ENCODE measurements at places on chromosomes 3 and 15. TPM values are rescaled to one million over a fixed set of nuclear protein-coding genes. Genes with fewer than 3 reads are reported as not detected.

KBTBD13 gene
- total RNA-seq: not detected

NSUN3 gene
- total RNA-seq: 16.4 TPM

GOLGA8J gene
- not detected for total RNA-seq

UNC13C gene
- total RNA-seq: 0.81 TPM

ITIH3 gene
- total RNA-seq: under 0.01 TPM

IQCF5 gene
- total RNA-seq: not detected

DTWD1 gene
- total RNA-seq: 12.5 TPM

CTXND1 gene
- not detected for total RNA-seq

DNAJA4 gene
- total RNA-seq: 0.65 TPM

HYAL1 gene
- 0.90 TPM for total RNA-seq

SOX2 gene
- not detected for total RNA-seq

SNTN gene
- total RNA-seq: not detected

NEO1 gene
- total RNA-seq: 26.2 TPM

DNAH1 gene
- total RNA-seq: 3.4 TPM

HESX1 gene
- 2.4 TPM for total RNA-seq

RAB6B gene
- total RNA-seq: 0.36 TPM

ADAMTSL3 gene
- 2.0 TPM for total RNA-seq

WDR93 gene
- 0.49 TPM for total RNA-seq

TMEM115 gene
- total RNA-seq: 47.9 TPM

TGM4 gene
- not detected for total RNA-seq

GRAMD2A gene
- 0.63 TPM for total RNA-seq

ALPK3 gene
- total RNA-seq: 0.18 TPM

VWA5B2 gene
- 0.72 TPM for total RNA-seq

MESP1 gene
- 0.49 TPM for total RNA-seq

ASB14 gene
- total RNA-seq: not detected

SCAANT1 gene
- total RNA-seq: not detected

MYO5C gene
- total RNA-seq: 0.36 TPM

TMCO5A gene
- 0.49 TPM for total RNA-seq

HTR3E gene
- not detected for total RNA-seq

P2RY1 gene
- total RNA-seq: 1.1 TPM

SAMMSON gene
- total RNA-seq: not detected

CYP11A1 gene
- total RNA-seq: 0.33 TPM

TM4SF4 gene
- total RNA-seq: not detected

HRG gene
- total RNA-seq: not detected

ELL3 gene
- 2.1 TPM for total RNA-seq

OR5AC2 gene
- not detected for total RNA-seq

DNAH12 gene
- total RNA-seq: 0.09 TPM

C2CD4A gene
- not detected for total RNA-seq

ALS2CL gene
- 0.16 TPM for total RNA-seq

PYGO1 gene
- total RNA-seq: 21.2 TPM

ZNF502 gene
- 4.7 TPM for total RNA-seq
